ENCODE measurements at places on chromosomes 1 and 21. TPM values are rescaled to one million over a fixed set of nuclear protein-coding genes. Genes with fewer than 3 reads are reported as not detected.

The CA6 gene
- not detected for total RNA-seq

The EPHB2 gene
- 3.4 TPM for total RNA-seq

The NFIA gene
- 35.4 TPM for total RNA-seq

The STK40 gene
- total RNA-seq, result 38.4 TPM

The IKBKE gene
- total RNA-seq, result 23.7 TPM

The ADCY10 gene
- total RNA-seq, result not detected

The GGPS1 gene
- total RNA-seq, result 16.9 TPM

The HFM1 gene
- 0.79 TPM for total RNA-seq

The SV2A gene
- total RNA-seq, result 1.7 TPM

The TAS1R2 gene
- not detected for total RNA-seq

The SHISAL2A gene
- not detected for total RNA-seq

The SPRR1B gene
- total RNA-seq, result 3,090 TPM

The GNPAT gene
- 30.5 TPM for total RNA-seq

The KRTAP21-2 gene
- total RNA-seq, result not detected

The KRTAP11-1 gene
- total RNA-seq, result not detected

The CYP4X1 gene
- total RNA-seq, result 16.9 TPM

The ACTL8 gene
- 0.19 TPM for total RNA-seq

The CYP4B1 gene
- total RNA-seq, result 91.7 TPM

The GPR89A gene
- 6.9 TPM for total RNA-seq

The CDC14A gene
- total RNA-seq, result 5.3 TPM

The HEYL gene
- total RNA-seq, result 0.95 TPM

The SYPL2 gene
- 0.79 TPM for total RNA-seq

The PAPPA2 gene
- under 0.01 TPM for total RNA-seq

The HOOK1 gene
- 35.1 TPM for total RNA-seq

The BMP8A gene
- total RNA-seq, result not detected

The CCDC18 gene
- 6.8 TPM for total RNA-seq

The OPRD1 gene
- total RNA-seq, result not detected

The DNAH14 gene
- 7.6 TPM for total RNA-seq

The TMPRSS3 gene
- not detected for total RNA-seq

The PLA2G2F gene
- total RNA-seq, result not detected

The KRTAP8-1 gene
- total RNA-seq, result not detected

The UBL4B gene
- not detected for total RNA-seq

The FCRL1 gene
- total RNA-seq, result not detected

The AMY2A gene
- 3.2 TPM for total RNA-seq

The OLFML3 gene
- 15.7 TPM for total RNA-seq

The NBPF3 gene
- total RNA-seq, result 10.7 TPM

The SLC5A9 gene
- not detected for total RNA-seq

The CELA3A gene
- total RNA-seq, result not detected

The TP53BP2 gene
- total RNA-seq, result 16.4 TPM

The TLR5 gene
- 5.1 TPM for total RNA-seq

The PGLYRP4 gene
- 6.0 TPM for total RNA-seq

The PIK3C2B gene
- total RNA-seq, result 21.4 TPM

The OR2L3 gene
- total RNA-seq, result not detected

The DNAI4 gene
- total RNA-seq, result 0.35 TPM

The HMGCS2 gene
- 27.0 TPM for total RNA-seq

The RASSF5 gene
- 35.6 TPM for total RNA-seq

The SLC5A3 gene
- total RNA-seq, result 9.0 TPM

The PCAT6 gene
- total RNA-seq, result 0.92 TPM

The LCE1D gene
- total RNA-seq, result not detected

The PRAMEF10 gene
- not detected for total RNA-seq

The CR1 gene
- total RNA-seq, result 3.5 TPM

The LPAR3 gene
- total RNA-seq, result 15.3 TPM

The SUCO gene
- total RNA-seq, result 20.7 TPM

Data from esophagus squamous epithelium (tissue), 5 donors.